GM12865 (cell line): ENCODE measurements at places on chromosomes 6 and 20.

GRCh38 chr20:35618263-35619131, 2.9 kb downstream of the SPAG4 start:
- DNase-seq: peak; percentile 39

GRCh38 chr6:114810468-114810867, 467.6 kb upstream of the HS3ST5 start:
- no peak for DNase-seq

GRCh38 chr6:84674395-84674794, 90.0 kb downstream of the TBX18 start:
- DNase-seq: no peak

DNA sequence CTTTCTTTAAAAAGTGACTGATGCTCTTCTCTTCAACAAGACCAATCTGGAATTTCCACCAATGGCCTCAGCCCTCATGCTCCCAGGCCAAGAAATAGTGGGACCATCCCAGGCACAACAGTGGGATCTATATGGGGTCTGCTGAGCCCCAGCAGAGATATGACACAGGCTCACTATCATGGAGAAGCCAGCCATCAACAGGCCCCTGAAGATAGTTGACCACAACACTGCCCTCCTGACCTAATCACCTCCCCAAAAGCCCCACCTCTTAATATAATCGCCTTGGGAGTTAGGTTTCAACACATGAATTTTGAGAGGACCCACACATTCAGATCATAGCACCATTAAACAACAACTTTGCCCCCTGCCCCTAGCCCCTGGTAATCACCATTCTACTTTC, 16.8 kb upstream of the MCM3 start:
- DNase-seq: no peak

DNA sequence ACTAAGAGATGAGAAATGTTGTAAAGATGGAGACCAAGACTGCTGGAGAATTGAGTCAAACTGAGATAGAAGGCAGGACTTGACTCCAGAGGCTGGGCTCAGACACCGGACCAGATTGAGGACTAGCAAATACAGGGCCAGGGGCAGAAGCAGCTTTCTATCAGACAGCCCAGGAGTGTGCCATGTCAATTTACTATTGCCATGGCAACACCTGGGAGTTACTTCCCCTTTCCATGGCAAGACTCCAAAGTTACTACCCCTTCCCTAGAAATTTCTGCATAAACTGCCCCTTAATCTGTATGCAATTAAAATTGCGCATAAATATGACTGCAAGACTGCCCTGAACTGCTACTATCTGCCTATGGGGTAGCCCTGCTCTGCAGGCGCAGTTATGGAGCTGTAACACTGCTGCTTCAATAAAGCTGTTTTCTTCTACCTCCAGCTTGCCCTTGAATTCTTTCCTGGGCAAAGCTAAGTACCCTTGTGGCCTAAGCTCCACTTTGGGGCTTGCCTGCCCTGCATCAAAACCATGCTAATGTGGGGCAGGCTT, 90.1 kb upstream of the EDN1 start:
- DNase-seq: no peak

GRCh38 chr6:5562277-5562676, 301.0 kb downstream of the FARS2 start:
- DNase-seq: no peak

DNA sequence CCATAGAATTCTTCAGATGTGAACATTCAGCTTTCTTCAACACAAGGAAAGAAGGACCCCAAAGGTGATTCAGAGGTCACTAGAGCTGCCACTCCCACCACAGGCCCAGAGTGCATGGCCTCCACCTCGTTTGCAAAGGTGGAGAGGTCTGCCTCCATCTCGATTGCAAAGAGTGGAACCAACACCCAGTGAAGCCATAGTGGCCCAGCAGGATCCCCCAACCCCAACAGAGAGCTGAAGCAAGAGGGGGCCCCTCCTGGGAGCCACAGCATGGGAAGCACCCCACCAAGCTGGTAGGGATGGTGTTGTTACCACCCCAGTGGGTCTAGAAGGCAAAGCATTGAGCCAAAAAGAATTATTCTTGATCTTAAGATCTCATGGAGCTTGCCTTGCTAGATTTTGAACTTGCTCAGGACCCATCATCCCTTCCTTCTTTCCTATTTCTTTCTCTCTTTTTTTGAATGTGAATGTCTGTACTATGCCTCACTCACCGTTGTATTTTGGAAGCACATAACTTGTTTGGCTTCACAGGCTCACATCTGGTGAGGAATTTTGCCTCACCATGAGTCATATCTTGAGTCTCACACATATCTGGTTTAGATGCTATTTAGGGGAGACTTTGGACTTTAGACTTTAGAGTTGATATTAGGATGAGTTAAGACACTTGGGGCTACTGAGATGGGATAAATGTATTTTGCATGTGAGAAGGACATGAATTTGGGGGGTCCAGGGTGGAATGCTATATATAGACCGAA, 119.2 kb downstream of the ANKRD60 start:
- DNase-seq: no peak

- no peak for DNase-seq
Measured at GRCh38 chr20:15759594-15759993, 813.7 kb downstream of the KIF16B start.

DNA sequence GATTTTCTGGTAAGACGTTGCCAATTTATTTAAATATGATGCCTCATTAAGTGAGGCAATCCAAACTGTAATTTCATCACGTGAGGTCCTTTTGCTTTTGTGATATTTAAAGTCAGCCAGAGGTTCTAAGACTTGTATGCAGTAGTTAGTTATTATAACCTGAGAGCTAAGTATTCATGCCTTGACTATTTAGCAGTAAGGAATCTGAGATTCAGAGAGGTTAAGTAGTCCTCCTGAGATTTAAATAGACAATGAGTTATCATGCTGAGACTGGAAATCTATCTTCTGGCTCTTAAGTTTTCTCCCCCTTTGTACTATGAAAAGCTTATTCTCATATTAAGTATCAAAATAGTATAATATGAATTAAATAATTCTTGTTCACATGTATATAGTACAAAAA, 158.0 kb downstream of the UTRN start:
- no peak for DNase-seq

DNA sequence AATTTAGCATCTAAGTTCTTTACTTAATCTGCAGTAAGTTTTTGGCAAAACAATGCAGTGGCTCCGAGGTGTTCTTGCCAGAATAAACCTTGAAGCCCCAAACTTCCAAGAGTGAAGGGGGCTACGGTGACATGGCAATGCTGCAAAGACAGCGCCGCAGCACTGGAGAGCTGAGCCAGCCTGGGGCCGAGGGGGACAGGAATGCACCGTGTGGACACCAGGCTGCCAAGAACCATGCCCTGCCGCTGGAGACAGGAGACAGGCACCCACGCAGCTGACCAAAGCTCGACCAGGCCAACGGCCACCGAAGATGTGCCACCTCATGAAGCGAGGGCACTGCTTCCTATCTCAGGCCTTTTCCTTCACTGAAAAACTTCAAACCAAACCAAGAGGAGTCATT, 133.4 kb downstream of the PRND start:
- DNase-seq: no peak

- no peak for DNase-seq
Measured at GRCh38 chr6:36824253-36824652, 15.0 kb downstream of the CPNE5 start.

GRCh38 chr20:61445138-61445537, 193.1 kb downstream of the CDH4 start:
- no peak for DNase-seq

DNA sequence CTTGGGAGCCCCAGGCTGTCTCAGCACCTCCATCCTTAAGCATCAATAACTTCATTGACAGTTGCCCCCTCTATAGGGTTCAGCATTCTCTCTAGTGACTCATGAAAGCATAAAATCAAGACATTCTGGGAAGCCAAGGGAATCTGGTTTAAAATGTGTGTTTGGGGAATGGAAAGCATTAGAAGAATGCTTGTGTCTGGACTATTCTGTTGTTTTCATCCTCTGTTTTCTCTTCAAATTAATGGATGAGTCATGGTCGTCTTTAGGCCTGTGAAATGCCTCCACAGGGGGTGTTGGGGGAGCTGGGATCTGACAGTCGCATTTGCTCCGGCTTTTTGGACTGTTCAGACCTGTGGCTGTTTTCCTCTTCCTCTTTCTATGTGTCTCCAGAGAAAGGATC, 279.7 kb downstream of the CDC5L start:
- DNase-seq: no peak

DNA sequence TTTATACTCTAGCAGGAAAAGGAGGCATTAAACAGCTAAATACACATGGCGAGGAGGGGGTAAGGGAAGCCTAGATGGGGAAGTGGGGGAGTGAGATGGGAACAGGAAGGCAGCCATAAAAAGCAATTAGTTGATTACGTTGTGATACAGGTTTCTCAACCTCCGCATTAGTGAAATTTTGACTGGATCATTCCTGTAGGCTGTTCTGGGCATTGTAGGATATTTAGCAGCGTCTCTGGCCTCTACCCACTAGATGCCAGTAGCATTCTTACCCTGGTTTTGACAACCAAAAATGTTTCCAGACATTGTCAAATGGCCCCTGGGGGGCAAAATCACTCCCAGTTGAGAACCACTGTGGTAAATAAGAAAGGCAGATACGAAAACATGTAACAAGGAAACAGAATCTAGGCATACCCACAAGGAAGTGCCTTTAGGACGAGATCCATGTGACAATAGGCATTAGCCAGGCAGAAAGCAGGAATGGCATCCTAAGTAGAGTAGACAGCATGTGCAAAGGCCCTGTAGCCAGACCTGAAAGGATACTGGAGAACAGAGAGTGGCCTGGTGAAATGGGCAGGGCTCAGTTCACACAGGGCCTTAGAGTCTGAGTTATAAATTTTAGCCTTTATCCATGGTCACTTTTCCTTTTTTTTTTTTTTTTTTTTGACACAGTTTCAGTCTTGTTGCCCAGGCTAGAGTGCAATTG, 25.8 kb upstream of the PTPN1 start:
- DNase-seq: no peak

GRCh38 chr20:46276531-46276930, 31.8 kb downstream of the CDH22 start:
- no peak for DNase-seq

DNA sequence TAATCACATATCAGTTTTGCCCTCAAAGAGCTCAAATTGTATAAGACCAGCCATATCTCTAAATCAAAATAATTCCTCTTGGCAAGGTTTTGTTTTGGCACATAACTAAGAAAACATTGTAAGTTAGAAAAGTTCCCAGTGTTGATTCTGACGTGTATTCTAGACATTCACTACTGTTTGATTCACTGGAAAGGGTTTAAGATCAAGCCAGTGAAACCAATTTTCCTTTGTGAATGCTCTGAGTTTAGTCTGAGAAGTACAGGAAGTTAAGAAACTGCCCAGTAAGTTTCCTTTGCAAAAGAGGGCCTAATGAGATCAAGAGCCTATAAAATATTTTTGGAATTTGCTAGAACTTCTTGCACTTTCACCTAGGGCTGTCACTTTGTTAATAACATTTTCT, 143.0 kb downstream of the FNDC1 start:
- DNase-seq: no peak

GRCh38 chr20:20079102-20079784, 26.9 kb downstream of the CFAP61 start:
- no peak for DNase-seq

DNA sequence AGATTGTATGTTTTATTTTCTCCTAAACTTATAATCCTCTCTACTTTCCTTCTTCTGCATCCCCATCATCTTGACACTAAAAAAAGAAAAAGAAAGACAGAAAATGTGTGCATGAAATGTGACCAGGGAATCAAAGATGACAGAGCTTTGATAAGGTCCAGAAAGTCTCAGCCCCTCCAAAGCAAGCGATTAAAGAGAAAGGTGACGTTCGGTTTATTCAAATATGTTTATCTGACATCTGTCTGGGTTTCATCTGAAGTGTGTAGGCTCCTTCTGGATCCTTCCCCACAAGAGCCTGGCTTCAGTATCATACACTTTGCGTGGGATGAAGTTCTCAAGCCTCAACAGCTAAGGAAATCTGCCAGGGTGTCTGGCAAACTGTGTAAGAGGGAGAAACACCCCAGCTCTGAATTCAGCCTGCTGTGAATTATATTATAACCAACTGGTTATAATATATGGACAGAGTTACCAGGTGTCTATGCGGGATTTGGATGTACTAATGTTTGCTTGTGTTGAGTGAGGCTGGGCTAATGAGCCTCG, 263.0 kb downstream of the ZNF217 start:
- no peak for DNase-seq

DNA sequence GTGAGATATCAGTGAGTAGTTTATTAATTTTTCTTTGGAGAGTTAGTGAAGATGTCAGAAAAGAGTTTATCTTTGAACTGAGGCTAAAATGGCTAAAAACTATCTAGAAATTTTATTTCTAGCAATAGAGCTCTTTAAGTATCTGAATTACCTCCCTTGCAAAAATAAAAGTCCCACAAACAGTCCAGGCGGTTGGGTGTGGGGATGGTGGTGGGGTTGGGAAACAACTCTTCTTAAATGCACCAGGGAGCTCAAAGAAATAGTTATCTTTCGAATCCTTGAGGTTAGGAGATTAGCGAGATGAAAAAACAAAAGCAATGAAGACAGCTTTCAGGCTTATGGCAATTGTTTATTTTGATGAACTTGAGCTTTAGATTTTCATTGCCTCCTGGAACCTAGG, 1299.1 kb upstream of the ADGRB3 start:
- no peak for DNase-seq

- DNase-seq: peak; percentile 73
Measured at GRCh38 chr6:30951907-30952469, 11.2 kb downstream of the MUCL3 start.

DNA sequence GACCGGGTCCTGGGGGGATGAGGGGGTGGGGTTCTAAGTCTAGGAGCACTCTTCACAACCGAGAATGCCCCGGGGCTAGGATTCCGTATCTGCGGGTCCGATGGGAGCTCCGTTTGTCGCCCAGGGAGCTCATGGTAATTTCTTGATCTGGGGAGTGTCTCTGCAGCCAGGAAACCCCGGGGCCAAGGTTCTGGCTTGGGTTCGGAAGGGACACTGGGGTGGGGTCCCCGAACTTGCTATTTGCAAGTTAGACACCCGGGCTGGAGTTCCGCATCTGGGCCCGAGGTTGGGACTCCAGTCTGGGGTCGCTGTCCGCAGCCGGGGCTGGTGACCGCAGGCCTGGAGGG, 397 bp downstream of the PEDS1 start:
- DNase-seq: no peak

DNA sequence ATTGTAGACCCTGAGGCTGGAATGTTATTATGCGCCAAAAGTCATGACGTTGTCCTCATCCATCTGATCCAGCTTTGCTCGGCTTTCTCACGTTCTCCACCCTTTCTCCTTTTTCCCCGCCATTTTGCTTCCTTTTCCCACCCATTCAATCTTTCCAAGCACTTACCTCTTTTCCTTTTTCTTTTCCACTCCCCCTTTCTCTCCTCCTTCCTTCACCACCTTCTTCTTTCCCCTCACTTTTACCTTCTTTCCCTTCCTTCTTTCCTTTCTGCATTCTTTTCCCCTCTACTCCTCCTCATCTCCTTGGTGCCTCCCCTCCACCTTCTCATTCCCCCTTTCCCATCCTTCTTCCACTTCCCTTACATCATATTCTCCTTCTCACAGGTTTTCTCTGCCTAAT, 304.8 kb upstream of the TSHZ2 start:
- DNase-seq: no peak
